ENCODE measurements at places on chromosomes 13 and 19. TPM values are rescaled to one million over a fixed set of nuclear protein-coding genes. Genes with fewer than 3 reads are reported as not detected.

TEX26 gene
- not detected for total RNA-seq

C19orf67 gene
- not detected for total RNA-seq

TMEM255B gene
- total RNA-seq, result 0.37 TPM

CGB5 gene
- not detected for total RNA-seq

FLT3 gene
- total RNA-seq, result 0.67 TPM

ZNF296 gene
- total RNA-seq, result 0.42 TPM

ZNF224 gene
- 20.7 TPM for total RNA-seq

C13orf42 gene
- 0.08 TPM for total RNA-seq

TMEM91 gene
- 2.8 TPM for total RNA-seq

CCDC194 gene
- 0.50 TPM for total RNA-seq

KMT5C gene
- 3.9 TPM for total RNA-seq

All from liver (tissue), 10 donors.